Hindlimb muscle (tissue), 1 donor: ENCODE measurements at places on chromosomes 7 and 10. TPM values are rescaled to one million over a fixed set of nuclear protein-coding genes. Genes with fewer than 3 reads are reported as not detected.
A peak's percentile ranks its signal among the peaks of the same experiment; 100 is the strongest.

The COG5 gene
- 23.3 TPM for polyA plus RNA-seq

The NHLRC2 gene
- 14.7 TPM for polyA plus RNA-seq

The ATRNL1 gene
- 0.45 TPM for polyA plus RNA-seq

The MUC12 gene
- polyA plus RNA-seq, result 0.27 TPM

The GLRX3 gene
- 54.4 TPM for polyA plus RNA-seq

DNA sequence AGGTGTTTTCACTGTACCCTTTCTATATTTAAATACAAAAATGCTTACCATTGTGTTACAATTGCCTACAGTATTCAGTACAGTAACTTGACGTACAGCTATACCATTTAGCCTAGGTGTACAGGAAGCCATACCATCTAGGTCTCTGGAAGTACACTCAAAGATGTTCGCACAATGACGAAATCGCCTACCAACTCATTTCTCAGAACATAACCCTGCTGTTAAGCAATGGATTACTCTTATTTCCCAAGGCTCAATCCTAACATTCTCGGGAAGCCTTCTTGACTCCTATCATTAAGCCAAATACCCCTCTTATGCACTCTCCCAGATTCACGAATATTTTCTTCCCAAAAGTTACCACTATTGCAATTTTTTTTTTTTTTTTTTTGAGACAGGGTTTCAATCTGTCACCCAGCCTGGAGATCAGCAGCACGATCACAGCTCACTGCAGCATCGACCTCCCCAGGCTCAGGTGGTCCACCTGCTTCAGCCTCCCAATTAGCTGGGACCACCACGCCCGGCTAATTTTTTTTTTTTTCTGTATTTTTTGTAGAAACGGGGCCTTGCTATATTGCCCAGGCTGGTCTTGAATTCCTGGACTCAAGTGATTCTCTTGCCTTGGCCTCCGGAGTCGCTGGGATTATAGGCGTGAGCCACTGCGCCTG, 1.5 kb downstream of the CWF19L1 start:
- DNase-seq, result no peak

GRCh38 chr7:112271162-112271561, 64.7 kb downstream of the ZNF277 start:
- no peak for DNase-seq

DNA sequence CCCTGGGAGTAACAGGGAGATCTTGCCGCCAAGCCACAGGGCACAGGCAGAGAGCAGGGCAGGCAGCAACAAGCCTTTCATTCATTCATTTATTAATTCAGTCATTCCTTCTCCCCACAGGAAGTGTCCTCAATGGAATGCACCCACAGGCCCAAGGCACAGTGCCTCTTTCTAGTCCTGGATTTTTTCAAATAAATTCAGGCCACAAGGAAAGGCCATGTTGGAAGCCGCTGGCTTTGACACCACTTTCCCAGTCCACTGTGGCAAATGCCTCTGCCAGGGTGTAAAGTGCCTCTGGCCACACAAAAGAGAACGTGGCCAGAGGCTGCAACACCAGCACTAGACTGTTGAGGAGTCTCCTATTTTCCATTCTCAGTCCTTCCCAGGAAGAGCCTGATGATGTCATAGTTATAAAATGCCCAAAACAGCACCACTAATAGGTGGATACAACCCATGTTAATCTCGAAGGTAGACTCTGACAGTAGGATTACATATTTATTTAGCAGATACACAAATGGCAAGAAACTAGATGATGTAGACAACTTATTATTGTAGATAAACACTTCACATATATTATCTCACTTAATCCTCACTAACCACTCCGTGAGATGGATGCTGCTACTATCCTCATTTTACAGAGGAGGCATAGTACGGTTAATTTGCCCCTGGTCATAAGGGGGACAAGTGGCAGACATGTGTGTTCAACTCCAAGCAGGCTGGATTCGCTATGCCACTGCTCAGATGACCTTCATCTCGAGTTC, 5.5 kb downstream of the JAZF1 start:
- no peak for DNase-seq

DNA sequence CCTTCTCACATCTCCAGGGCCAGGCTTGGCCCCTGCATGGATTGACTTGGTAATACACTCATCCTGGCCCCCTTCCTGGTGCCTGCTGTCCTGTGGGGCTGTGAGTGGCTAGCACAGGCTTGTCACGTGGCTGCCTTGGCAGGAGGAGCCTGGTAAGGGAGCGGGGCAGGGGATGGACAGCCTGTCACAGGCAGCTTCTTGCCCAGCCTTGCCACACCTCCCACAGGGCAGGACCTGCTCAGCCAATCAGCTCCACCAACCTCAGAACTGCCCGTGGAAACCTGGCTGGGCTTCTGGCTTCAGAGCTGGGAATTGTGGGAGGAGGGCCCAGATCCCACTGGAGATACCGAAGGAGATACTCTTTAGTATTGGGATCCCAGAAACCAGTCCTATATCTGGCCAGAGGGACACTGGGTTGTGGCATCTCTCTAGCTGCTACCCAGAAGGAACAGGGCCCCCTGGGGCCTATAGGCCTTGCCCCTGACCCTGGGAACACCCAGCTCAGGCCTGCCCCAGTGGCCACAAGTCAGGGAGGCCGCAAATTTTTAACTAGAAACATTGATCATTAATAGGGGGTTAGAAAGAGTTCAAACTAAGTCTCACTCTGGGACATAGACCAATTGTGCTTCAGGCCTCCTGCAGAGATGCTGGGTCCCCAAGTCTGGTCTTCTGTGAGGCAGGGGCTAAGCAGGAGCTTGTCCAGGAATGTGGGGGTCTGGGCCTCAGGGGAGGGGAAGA, at the start of gene HOGA1:
Gene HOGA1 (plus strand): TSS at position 330 of the 738 bp plus-strand sequence. CDS start 315 bp downstream, at position 645.
- peak; percentile 44 for DNase-seq

GRCh38 chr7:111014079-111014478, 76.8 kb upstream of the LRRN3 start:
- no peak for DNase-seq

GRCh38 chr7:42097752-42098151, 139.3 kb downstream of the GLI3 start:
- DNase-seq, result no peak

GRCh38 chr10:24824536-24824935, 100.8 kb upstream of the ARHGAP21 start:
- no peak for DNase-seq

GRCh38 chr7:66047426-66047825, 28.2 kb upstream of the ASL start:
- DNase-seq, result no peak
